ENCODE measurements at places on chromosomes 7 and 10.
A peak's percentile ranks its signal among the peaks of the same experiment; 100 is the strongest.

- DNase-seq, result no peak
These were observed 147.0 kb downstream of the HBP1 start for GRCh38 chr7:107315716-107316220.

DNA sequence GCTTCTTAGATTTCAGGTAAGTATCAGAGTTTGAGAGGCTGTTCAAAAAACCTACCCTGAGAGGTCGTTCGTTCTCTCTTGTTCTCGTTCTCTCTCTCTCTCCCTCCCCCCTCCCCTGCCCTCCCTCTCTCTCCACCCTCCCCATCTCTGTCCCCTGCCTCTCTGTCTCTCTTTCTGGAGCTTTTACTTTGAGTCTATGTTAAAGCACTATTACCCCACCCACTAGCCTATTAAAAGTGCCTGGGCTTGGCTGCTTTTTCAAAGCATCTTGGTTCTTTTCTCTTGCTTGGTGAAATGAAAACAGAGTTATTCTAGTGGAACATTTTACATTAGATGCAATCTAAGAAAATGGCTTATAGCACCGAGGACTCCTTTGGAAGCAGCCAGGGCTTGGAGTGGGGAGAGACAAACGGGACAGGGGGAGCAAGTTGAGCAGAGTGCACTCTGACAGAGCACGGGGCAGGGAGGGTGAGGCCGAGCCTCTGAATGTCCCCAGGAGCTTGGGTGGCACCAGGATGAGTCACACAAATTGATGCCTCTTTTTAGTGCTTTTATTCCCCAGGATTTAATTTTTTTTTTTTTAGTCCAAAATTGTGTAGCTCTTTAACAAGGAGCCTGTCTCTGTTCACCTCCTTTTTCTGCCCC is 134.3 kb downstream of the CFAP58 start:
- no peak for DNase-seq

DNA sequence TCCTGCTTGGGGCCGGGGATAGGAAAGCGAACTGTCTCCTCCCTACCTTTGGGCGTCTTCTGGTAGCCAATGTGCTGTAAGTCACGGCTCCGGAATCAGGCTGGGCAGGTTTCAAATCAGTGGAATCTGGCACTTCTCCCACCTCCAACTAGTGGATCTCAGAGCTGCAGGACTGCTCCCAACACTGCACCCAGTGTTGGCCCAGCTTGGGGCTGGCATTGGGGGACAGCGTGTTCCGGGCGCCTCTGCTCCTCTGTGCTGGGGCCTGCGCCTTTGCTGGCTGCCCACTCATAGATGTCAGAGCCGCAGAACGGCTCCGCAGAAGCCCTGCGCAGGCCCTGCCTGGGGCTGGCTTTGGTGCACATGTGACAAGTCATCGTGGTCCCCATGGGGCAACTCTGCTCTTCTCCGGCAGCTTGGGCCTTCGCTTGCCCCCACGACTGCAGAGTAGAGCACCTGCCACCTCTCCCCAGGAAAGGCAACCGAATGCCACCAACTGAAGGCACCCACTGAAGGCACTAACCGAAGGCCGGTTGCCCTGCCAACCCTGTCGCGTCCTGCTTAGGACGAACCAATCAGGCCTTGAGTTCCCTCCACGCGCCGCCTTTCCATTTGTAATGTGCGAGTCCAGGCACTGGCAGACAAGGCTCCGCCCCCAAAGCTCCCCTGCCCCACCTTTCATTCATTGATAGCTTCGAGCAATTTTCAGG is 85.5 kb upstream of the ABI1 start:
- no peak for DNase-seq

GRCh38 chr10:113515161-113515560 is 37.7 kb upstream of the HABP2 start:
- DNase-seq, result no peak

- no peak for DNase-seq
These were observed 1.1 kb downstream of the KIAA1549 start for GRCh38 chr7:138979988-138980562.

DNA sequence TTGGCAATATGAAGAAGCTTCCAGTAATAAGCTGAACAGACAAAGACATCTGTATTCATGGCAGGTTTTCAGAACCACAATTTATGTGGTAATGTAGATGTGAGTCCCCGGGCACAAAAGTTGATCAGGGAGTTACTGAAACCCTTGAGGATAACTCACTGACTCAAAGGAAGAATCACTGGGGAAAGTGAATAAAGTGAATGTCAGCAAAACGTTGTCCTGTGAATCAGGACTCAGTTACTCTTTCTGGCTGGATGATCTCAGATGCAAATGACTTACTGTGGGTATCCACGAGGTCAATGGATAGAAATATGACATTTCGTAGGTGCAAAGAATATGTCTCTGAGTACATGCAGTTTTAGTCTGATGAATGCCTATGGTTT is 172.8 kb upstream of the CTBP2 start:
- no peak for DNase-seq

GRCh38 chr7:77327067-77327931 is 88.8 kb downstream of the GSAP start:
- peak; percentile 33 for DNase-seq

- DNase-seq, result no peak
These were observed 753.8 kb downstream of the GRID1 start for GRCh38 chr10:85612833-85613232.

All from omental fat pad (tissue), 4 donors.